NCI-H226 (cell line): ENCODE measurements at places on chromosomes 1 and 21.
A peak's percentile ranks its signal among the peaks of the same experiment; 100 is the strongest.

DNA sequence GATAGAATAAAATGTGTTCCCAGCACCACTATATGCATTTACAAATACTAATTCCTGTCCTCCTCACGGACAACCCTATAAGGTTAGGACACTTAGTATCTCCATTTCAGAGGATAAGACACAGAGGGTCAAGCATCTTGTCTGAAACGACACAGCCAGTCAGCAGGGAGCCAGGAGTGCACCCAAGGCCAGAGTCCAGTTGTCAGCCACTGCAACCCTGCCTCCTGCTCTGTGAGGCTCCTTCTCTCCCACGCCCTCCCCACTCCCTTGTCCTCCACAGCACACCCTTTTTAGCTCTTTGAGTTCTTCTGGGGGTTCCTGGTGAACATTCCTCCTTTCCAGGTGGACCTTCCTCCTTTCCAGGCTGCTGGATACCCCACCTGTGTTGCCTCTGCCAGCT, 119.0 kb upstream of the TNR start:
- DNase-seq = no peak

DNA sequence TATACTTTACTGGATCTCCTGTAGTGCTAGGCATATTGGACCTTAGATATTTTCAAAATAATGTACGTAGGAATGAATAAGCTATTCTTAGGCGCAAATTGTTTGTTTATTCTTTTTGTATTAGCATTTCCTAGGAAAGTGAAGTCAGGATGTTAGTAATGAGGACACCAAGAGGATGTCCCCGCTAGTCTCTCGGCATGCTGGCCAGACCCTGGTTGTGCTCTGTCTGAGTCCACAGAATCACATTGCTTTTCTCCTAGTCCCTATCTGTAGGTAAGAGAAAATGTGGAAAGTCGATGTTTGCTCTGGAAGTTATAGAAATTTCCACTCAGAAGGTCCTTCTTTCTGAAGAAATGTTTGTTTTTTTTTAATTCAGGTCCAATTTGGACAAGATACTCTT, 31.1 kb downstream of the DNM3 start:
- no peak for DNase-seq

DNA sequence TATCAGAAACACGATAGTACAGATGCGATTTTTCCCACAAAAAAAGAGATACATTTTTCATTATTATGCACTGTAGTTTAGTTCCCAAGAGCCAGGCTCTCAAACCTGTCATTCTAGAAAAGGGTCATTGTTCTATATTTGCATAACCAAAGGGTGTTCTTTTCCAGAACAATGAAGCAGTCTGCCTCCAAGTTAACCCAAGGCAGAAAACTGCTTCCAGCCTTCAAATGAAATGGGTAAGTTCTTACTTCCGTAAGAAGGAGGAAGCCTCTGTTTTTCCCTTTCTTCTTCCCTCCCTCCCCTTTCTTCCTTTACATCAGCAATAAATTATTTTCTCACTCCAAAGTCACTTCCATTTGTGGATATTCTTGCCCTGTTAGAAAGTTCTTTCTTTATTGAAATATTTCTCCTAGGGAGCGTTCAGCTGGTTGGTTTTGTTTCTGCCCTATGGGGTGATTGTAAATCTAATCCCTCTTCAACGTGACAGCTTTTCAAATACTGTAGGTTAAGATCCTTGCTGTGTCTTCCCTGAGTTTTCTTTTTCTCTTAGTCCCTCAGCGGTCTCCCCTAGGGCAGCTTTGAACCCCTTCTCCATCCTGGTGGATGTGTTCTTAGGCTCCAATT, 77.3 kb upstream of the PTGFRN start:
- DNase-seq = no peak

GRCh38 chr21:33481314-33481943, 1.7 kb upstream of the TMEM50B start:
- DNase-seq = no peak

- peak; percentile 94 for DNase-seq
These were observed 43.7 kb downstream of the ST7L start for GRCh38 chr1:112575154-112575804.

DNA sequence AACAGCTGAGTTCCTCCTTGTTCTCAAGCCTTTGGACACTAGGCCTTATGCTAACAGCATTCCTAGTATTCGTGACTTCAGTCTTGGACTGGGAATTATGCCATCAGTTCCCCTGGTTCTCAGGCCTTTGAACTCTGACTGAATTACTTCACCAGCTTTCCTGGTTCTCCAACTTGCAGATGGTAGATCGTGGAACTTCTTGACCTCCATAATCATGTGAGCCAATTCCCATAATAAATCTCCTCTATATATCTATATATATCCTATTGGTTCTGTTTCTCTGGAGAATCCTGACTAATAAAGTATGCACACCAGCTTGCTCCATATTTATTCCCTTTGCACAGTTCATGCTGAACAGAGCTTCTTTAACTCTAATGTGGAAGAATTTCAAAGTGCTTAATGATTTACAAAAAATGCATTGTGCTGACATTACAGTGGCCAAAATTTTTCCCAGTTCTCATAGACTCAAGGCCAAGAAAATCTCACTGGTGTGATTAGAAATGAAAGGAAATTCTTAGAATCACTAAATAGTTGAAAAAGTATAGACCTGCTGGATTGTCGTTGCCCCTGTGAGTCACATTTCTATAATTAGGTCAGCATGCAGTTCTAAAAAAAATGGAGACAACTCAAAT, 462.9 kb upstream of the ADAMTS5 start:
- DNase-seq = no peak

DNA sequence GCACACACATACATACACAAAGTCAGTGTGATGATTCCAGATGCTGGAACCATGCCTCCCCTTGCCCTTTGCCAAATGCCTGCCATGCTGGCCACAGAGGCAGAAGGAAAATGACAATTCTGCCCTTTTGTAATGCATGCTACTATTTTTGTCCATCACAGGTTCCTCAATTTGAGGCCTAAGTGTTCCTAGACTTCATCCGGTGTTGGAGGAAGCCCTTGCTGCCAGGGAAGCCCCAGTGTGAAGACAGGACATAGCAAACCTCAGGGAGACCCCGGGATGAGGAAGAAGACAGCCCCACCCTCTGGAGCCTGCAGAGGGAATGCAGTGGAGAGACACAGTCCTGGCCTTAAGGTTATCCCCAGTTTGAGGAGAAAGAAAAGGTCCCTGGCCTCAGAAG, 14.4 kb downstream of the PRR9 start:
- no peak for DNase-seq

- DNase-seq = peak; percentile 41
These were observed 51.2 kb downstream of the DNTTIP2 start for GRCh38 chr1:93827633-93828366.

DNA sequence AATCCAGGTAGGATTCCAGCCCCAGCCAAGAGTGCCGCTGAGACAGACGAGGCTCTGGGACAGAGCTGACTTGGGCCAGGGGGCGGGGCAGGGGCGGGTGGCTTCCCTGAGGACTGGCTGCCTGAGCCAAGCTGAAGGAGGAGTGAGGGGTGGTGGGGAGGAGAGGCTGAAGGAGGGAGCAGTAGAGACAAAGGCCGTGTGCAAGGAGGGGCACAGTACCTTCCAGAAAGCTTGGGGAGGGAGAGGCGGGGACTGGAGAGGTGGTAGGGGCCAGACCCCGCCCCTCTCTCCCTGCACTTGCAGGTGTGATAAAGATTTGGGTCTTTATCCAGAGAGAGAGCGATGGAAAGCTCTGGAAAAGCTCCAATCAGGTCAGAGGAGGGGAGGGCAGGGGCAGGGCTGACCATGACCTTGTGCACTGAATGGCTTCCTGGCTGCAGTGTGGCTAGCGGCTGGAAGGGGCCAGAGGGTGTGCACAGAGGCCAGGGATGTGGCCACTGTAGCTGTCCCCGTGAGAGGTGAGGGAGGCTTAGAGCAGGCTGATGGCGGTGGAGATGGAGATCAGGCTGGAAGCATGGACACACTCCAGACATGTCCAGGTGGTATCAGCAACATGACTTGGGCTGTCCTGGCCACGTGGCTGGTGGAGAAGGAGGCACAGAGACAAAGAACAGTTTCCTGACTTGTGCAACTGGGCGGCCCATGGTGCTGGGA, 6.7 kb upstream of the EPHA8 start:
- DNase-seq = no peak

GRCh38 chr1:150385537-150386445, 21.8 kb downstream of the RPRD2 start:
- no peak for DNase-seq

GRCh38 chr1:228903434-228904071, 168.3 kb downstream of the RHOU start:
- DNase-seq = no peak

DNA sequence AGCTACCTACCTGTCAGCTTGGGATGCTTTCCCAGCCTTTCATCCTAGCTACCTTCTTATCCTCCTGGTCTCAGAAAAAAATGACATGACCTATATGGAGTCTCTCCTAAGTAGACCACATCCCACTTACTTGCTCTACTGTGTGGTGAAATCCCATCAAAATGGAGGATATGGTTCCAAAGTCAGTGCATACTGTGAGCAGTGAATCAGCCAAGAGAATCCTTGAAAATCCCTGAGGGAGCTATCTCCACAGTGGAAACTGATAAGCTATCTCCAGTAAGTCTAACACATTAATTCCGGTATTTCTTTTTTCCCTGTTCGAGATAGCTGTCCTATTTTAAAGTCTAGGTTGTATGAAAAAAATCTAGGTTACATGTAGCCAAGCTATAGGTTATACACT, 189.7 kb downstream of the FGGY start:
- DNase-seq = peak; percentile 95

- DNase-seq = peak; percentile 48
These were observed 422.9 kb downstream of the PTBP2 start for GRCh38 chr1:97144527-97144926.

DNA sequence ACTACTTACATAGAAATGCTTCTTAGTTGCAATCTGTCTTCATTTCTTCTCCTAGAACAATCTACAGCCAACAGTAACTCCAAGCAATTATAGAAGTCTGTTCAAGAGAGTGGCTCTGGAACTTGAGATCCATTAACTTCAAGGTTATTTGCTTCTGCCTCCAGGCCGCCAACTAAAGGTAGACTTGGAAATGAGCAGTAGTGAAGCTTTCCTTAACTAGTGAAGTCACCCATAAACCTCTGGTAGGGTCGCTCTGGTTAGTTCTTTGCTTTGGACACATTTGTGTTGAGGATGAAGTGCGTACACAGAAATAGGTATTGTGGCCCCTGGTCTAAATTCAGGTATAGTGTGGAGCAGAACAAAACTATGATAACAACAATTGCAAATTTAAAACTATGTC, 809.9 kb upstream of the RGS18 start:
- no peak for DNase-seq

GRCh38 chr1:39680751-39681150, 8.8 kb upstream of the NT5C1A start:
- DNase-seq = no peak

GRCh38 chr1:21624571-21625389, 44.4 kb downstream of the RAP1GAP start:
- DNase-seq = no peak

DNA sequence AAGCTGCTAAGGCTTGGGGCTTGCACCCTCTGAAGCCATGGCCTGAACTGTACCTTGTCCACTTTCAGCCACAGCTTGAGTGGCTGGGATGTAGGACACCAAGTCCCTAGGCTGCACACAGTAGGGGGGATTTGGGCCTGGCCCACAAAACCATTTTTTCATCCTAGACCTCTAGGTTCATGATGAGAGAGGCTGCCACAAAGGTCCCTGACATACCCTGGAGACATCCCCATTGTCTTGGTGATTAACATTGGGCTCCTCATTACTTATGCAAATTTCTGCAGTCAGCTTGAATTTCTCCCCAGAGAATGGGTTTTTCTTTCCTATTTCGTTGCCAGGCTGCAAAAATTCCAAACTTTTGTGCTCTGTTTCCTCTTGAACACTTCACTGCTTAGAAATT, 26.3 kb upstream of the CHODL start:
- no peak for DNase-seq

DNA sequence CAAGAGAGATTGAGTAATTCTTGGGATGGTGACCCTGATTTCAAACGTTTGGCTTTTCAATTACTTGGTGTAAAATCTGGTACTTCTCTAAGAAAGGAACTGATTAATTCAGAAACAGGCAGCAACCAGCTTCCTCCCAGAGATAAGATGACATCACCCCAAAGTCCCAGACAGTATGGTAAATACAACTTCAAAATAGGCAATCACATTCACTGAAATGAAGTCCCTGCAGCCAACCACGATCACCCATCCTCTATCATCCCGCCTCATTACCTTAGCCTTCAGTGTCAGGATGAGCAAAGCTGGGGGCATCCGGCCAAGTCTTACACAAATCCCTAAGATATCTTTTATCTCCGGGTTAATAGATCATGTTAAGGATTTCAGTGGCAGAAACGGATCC, 26.4 kb upstream of the RUNX1 start:
- DNase-seq = peak; percentile 91

DNA sequence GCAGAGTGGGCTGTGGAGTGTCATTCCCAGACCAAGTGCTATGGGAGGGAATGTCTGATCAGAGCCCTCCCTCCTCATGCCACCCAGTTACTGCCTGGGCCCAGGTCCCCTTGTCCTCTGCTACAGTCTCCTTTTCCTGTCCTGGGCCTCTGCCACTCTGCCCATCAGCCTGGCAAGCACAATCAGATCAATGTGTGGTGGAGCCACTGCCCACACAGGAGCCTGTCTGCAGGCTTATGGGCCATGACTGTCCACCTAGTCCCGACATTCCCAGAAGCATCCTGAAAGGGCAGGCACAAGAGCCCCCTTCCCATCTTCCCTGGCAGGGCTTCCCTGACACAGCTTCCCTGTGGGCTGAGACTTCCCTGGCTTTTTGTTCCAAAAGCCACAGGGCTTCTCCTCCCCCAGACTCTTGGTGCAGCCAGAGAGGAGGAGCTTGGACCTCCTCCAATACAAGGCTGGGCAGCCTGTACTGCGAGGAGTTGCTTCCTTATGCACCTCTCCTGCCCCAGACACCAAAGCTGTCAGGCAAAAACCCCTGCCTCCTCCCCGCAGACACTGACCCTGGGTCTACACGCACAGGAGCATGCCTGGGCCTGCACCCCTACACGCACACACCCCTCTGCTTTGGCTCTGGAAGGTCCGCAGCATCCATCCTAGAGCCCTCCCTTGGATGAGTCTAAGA, 29.2 kb upstream of the CNTN2 start:
- peak; percentile 43 for DNase-seq

DNA sequence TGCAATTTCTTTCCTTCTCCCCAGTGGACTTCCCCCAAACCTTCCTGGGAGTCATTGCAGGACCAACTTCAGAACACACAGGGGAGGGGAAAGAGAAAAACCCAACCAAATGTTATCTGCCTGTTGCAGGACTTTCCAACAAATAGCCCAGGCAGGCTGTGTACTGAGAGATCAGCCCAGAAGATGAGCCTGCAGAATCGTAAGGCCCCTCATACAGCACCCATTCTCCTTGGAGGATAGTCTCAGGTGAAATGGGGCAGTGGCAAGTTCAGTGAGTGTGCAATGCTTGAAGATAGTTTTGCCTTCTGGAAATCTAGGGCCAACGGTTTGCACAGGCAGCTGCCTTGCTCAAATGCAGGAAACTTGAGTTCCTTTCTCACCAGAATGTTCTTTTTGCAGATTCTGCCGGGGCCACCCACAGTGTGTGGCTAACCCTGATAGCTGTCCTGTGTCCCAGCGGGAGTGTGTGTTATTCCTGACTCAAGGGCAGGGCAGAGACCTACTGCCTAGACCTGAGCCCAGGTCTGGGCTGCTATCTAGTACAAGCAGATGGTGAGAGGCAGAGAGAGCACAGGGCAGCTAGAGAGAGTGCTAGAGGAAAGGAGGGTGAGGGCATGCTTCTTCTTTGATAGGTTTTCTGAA, 48.8 kb downstream of the GADD45A start:
- no peak for DNase-seq
